Stimulated activated CD8-positive, alpha-beta memory T cell treated with anti-CD3 and anti-CD28 coated beads, Interleukin-7, amount 100 ng/mL, for 4 hours (primary cell): ENCODE measurements at places on chromosomes 2 and 18.

GRCh38 chr2:154198866-154199265 is 327.1 kb downstream of the GALNT13 start:
- DNase-seq: no peak

DNA sequence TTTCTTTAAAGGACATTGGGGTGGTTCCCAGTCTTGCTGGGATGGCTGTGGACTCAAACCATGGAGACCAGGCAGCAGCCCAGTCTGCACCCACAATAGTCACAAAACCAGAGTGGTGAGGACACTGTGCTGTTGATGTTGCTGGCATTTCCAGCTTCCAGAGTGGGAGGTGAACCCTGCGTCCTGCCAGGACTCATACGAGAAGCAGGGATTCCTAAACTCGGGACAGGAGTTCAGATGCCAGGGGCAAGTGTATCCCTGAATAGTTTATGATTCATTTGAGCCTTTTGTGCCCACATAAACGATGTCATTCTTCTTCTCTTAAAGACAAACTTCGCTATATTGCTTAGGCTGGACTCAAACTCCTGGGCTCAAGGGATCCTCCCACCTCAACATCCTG is 62.8 kb downstream of the TCF7L1 start:
- DNase-seq: no peak

- no peak for DNase-seq
These were observed 91.3 kb downstream of the NBEAL1 start for GRCh38 chr2:203105996-203106395.

- no peak for DNase-seq
These were observed 411 bp downstream of the NARS1 start for GRCh38 chr18:57621246-57621604.

- DNase-seq: no peak
These were observed 138.6 kb downstream of the B3GNT2 start for GRCh38 chr2:62334440-62335058.

DNA sequence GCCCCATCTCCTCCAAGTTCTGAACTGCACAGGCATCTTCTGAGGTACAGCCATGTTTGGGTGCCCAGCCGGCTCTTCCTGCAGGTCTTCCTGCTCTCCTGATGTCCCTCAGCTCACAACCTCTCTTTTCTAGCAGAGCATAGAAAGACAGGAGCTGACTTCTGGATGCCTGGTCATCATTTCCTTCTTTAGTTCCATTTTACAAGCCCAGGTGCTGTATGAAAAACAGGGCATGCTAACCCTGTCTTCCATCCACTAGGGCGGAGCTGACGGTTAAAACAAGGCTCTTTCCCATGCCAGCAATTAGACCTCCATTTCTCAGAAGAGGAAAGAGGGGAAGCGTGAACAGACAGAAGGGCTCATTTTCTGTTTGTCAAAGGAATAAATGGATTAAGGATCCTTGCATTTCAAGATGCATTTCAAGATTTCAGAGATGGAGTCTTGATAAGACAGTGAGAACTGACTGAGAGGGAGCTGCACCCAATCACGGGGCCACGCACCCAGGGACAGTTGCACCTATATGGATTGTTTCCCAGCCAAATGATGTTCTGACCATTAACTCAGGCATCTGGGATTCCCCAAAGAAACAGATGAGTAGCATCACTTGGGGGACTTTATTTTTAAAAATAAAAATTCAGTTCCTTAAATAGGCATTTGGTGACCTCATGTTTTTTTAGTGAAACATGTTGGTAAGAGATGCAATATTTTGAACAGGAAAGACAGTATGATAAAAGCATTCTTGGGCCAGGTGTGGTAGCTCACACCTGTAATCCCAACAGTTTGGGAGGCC is 45.8 kb upstream of the EML6 start:
- DNase-seq: no peak

GRCh38 chr2:38121481-38121880 is 45.5 kb upstream of the CYP1B1 start:
- no peak for DNase-seq

- no peak for DNase-seq
These were observed 1906.0 kb upstream of the PIK3C3 start for GRCh38 chr18:40048886-40049650.

DNA sequence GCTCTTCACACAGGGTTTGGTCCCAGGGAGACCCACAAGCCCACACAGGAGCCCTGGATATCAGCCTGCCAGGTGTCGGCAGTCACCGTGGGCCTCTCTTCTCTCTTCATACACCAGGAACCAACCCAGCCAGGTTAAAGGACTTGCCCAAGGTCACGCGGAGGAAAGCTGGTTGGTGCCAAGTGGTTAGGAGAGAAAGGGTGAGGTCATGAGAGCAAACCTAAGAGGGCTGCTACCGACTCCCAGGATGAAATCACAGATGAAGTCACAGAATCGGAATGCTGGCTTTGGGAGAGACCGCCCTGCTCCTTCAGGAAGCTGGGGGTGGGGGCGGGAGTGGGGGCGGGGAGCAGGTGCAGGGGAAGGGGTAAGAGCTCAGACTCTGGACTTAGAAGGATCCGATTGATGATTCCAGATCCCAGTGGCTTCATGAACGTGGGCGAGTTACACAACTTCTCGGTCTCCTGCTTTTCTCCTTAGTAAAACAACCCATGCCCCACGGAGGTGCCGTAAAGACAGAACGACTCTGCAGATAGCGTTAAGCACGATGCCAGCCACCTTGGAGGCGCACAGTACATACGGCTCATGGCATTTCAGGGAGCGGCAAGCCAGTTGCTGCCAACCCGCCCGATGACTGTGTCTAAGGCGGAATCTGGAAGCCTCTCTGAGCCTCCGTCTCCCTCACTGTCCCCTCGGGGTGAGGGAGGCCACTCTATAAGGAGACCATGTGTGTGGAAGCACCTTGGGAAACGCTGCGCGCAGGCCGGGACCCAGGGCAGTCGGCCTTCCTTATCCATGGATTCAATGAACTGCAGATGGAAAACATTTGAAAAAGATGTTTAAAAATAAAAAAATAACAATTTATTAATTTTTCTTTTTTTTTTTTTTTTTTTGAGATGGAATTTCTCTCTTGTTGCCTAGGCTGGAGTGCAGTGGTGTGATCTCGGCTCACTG is 23.0 kb upstream of the TAF1B start:
- no peak for DNase-seq

DNA sequence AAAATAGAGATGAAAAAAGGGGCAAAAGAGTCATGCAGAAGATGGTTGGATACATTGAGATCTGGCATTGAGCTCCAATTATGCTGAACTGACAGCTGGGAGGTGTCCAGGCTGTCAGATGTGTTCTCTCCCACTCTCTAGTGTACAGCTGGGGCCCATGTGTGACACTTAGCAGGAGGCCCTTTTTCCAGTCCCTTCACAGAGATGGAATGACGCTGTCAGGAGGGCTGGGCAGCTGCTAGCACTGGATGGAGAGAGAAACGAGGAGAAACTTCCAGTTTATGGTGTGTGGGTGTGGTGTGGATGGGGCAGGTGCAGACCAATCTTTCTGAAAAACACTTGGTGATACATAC is 437.7 kb upstream of the HS6ST1 start:
- DNase-seq: no peak

GRCh38 chr2:152483276-152484063 is 148.5 kb downstream of the FMNL2 start:
- no peak for DNase-seq

DNA sequence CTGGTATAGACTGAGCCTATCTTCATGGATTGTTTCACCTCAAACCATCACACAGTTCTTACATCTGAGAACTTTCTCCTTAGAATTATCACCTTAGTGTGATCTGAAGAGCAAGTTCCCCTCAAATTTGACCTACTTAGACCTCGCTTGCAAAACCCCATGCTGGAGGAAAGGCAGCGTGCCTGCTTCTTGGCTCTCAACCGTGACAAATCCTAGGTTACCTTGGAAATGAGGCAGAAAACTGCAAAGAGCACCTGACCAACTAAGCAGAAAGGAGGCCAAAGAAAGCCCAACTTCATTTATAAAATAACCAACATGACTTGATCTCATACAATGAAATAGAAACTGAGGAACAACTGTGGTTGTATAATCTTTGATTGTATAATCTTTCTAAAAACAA is 146.4 kb downstream of the RAB3GAP1 start:
- no peak for DNase-seq

- no peak for DNase-seq
These were observed 266.2 kb downstream of the CCDC102B start for GRCh38 chr18:69064063-69064462.

- no peak for DNase-seq
These were observed 15.5 kb downstream of the VIL1 start for GRCh38 chr2:218434456-218434855.
